Amniotic epithelial cell (primary cell): ENCODE measurements at places on chromosomes 11 and 22.
A peak's percentile ranks its signal among the peaks of the same experiment; 100 is the strongest.

GRCh38 chr11:118217575-118217974 is 7.2 kb downstream of the JAML start:
- DNase-seq, result no peak

DNA sequence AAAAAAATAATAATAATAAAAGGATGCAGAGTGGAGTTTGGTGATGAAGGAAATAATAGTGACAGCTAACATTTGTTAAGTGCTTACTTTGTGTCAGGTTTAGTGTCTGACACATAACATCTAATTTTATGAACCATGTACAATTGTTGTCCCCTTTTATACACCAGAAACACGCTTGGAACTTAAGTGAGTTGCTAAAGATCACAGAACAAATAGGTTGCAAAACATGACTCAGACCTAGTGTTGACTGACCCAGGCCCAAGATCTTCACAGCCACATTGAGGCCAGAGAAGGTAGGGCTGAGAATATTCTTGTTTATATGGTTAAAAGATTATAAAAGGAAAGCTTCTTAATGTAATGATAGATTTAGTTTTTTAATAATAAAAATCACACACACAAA is 25.6 kb upstream of the TMEM135 start:
- DNase-seq, result no peak

DNA sequence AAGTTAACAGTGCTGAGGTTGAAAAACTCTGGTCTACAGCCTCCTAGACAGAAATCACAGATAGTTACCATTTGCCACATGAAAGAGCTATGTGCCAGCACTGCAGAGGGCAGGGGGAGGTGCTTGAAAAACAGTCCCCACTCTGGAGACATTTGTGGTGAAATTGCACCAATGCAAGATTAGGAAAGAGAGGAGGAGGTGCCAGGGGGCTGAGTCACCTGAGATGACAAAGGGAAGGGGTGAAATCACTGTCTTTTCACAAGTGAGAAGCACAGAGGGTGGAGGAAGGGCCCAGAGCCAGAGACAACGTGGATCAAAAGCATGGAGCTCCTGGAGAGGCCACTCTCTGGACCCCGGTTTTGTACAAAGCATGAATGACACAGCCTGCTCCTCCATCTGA is 196.3 kb downstream of the BUD13 start:
- DNase-seq, result peak; percentile 1

DNA sequence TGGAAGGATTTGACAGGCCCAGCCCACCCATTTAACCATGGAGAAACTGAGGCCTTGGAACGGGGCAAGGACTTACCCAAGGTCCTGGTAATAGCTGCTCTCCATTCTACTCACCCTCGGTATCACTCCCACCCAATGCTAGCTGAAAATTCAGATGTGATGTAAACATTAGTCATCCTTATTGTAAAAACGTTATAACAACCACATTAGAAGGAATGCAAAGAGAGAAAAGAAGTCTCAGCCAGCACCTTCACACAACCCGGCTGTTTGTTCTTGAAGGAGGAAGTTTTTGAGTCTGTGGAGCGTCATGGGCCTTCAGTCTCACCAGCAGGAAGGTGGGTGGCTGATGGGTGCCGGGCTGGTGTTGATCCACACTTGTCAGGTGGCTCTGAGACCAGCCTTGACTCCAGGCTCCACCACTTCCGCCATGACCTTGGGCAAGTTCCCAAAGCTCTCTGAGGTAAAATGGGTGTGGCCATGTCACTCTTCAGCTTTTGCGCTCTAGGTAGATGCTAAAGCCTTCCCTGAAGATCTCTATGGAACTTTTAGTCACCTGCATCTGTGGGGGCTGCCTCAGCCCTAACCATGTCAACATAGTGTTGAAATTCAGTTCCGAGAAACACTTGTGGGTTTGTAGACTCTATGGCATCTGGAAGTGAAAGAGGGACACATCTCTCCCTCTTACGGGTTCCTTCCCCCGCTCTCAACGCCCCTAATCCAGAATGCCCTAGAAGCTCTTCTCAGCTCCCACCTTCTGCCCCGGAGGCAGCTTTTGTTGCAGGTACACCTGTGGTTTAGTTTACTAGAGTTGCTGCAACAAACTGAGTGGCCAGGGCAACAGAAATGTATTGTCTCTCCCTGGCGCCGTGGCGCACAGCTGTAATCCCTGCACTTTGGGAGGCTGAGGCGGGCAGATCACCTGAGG is 14.8 kb downstream of the CD6 start:
- peak; percentile 50 for DNase-seq

- no peak for DNase-seq
These were observed 435.5 kb downstream of the RAB38 start for GRCh38 chr11:87739766-87740165.

DNA sequence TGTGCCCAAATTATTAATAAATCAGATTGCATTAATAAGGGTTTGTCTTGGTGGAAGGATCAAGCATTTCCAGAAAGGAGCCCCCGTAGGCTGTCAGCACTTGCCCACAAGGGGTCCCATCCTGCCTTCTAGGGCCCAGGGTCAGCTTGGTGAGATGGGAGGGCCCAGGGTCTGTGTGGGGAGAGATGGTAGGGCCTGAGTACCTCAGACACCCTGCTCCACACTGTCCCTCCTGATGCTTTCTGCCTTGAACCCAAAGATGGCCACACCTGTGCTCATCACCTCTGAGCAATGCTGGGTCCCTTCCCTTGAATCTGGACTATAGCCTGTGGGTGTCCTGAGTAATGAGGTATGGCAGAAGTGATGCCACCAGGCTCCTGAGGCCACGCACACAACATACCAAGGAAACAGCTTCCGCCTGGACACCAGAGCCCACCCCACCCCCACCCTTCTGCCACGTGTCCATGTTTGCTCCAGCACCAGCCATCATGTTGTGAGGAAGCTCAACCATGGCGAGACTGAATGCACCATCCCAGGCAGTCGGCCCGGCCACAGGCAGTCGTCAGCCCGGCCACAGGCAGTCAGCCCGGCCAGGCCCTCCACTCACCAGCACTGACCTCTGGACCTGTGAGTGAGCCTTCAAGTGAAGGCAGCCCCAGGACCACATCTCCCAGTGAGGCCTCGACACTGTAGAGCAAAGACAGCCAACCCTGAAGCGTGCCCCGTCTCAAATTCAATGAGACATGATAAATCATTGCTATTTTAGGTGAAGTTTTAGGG is 6.8 kb downstream of the BET1L start:
- no peak for DNase-seq
